Cerebellum (tissue), 4 donors: ENCODE measurements at places on chromosomes 4 and X. TPM values are rescaled to one million over a fixed set of nuclear protein-coding genes. Genes with fewer than 3 reads are reported as not detected.

DNA sequence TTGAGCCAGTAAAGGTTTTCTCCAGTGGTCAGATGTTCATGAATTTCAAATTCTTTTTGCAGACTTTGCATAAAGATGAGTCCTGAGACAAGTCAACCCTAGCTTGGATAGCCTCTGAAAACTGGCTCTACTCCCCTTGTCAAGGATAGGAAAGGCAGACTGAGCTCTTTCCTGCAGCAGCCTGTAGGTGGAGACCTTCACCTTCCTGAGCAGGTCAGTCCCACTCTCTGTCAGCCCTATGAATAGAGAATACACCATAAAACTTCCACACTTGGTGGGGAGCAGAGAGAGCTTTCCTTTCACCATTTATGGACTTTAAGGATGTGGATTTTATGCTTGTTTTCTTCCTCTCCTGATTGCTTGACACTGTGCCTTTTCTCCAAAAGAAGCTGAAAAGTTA, 41.9 kb downstream of the PCDH19 start:
- no peak for DNase-seq

DNA sequence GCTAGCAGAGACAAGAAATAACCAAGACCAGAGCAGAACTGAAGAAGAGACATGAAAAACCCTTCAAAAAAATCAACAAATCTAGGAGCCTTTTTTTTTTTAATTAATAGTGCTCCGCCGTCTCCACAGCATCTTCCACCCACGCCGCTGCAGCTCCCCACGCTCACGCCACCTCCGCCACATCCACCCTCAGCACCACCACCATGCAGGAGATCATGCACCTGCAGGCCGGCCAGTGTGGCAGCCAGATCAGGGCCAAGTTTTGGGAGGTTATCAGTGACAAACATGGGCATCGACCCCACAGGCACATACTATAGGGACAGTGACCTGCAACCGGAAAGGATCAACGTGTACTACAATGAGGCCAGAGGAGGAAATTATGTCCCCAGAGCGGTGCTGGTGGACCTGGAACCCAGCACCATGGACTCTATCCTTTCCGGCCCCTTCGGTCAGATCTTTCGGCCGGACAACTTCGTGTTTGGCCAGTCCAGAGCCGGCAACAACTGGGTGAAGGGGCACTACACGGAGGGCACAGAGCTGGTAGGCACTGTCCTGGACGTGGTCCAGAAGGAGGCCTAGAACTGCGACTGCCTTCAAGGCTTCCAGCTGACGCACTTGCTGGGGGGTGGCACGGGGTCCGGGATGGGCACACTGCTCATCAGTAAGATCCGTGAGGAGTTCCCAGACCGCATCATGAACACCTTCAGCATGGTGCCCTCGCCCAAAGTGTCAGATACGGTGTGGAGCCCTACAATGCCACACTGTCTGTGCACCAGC, 171.2 kb downstream of the THOC2 start:
- no peak for DNase-seq

GRCh38 chr4:105162123-105162796, 15.6 kb downstream of the TET2 start:
- DNase-seq, result no peak

DNA sequence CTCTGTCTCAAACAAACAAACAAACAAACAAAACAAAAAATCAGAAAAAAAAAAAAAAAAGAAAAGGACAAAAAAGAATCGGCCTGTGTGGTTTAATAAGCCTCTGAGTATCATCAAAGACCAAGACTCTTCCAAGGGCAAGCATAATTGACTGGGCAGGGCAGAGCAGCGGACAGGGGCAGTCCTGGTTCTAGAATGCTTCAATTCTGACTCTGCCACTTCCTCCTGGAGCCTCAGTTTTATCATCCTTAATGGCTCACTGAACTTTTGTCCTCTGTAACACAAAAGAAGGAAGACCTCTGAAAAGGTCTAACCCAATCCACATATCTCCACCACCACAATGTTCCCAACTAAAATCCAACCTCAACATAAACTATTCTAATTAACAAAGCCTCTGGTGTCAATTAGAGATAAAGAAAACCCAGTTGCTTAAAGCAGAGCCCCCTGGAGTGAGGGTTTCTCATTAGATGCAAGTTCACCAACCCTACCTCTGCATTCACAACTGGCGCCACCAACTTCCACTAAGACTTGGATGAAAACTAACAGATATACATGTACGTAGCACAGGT, 51.7 kb downstream of the TBC1D9 start:
- DNase-seq, result no peak

GRCh38 chr4:173522951-173523395, 7.1 kb downstream of the HAND2 start:
- no peak for DNase-seq

DNA sequence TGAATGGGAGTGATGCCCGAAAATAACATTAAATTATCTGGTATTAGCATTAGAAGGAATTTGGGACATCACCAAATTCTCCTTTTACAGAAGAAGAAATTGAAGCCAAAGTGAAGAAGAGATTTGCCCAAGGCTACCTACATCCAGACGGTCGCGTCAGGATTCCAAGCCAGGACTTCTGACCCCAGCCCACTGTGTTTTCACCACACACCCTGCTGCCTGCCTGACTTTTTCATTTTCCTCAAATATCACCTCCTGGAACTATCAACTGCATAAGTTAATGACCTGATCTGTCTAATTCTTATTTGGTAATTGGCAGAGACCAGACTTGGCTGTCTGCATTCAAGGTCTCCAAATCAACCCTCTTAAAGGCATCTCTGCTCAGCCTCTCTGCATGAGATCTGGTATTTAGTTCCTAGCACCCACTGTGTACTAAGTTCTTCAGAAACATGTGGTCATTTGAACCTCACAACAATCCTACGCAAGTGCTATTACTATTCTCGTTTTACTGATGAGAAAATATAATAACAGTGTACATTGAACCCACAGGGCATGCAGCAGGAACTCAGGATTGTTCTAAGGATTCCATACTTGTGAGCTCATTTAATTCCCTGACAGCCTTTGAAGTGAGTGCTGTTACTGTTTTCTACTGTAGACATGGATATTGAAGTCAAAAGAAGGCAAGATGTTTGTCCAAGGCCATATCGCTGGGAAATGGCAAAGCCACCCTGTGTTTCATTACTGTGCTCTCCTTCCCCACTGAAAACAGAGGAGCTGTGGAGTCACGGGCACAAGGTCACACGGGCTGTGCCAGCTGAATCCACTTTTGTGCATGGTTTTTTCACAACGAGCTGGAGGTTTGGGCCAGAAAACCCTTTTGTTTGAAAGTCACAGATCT, 195.2 kb upstream of the C1QTNF7 start:
- DNase-seq, result peak; percentile 8

DNA sequence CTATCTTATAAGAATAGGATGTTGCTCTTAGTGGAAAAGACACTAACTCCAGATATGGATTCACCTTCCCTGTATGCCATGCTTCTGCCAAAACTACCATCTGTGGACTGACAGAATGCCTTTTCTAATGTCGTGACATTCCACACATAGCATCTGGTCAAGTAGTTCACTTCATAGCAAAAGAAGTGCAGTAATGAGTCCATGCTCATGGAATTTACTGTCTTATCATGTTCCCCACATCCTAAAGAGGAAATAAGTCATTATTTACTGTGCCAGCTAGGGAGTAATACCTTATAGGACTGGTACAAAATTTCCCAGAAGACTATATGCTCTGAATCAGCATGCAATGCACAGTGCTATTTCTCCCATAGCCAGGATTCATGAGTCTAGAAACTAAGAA, 562.4 kb downstream of the TLL1 start:
- no peak for DNase-seq

DNA sequence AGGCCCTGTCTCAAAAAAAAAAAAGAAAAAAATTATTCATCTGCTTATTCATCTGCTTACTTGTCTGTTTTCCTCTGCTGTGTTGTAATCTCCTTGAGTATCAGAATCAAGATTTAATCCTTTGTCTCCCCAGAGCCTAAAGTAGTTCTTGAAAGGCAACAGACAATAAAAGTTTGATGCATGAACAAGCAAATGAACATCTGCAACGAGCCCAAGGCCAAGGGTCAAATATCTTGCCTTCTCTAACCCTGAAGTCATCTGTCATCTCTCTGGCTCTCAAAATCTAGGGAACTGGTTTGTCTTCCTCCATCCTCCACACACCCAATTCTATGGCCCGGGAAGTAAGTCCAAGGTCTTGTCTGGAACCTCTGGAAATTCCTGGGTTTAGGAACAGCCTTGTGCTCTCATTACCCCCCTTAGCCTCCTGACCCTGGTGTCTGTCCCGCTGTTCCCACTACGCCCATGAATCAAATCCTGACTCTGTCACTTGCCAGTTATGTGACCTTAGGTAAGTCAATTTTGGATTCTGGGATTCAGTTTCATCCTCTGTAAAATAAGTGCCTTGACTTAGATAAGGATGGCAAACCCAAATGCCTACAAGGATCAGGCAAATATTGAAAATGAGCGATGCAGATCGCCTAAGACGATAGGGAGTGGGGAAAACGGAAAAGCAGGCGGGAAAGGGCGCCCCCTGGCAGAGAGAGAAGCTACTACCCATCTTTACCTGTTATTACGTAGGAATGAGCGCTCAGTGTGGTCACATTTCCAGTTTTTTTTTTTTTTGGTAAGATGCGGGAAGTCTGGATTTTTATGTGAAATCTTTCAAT, 102.7 kb upstream of the DHX15 start:
- DNase-seq, result no peak

DNA sequence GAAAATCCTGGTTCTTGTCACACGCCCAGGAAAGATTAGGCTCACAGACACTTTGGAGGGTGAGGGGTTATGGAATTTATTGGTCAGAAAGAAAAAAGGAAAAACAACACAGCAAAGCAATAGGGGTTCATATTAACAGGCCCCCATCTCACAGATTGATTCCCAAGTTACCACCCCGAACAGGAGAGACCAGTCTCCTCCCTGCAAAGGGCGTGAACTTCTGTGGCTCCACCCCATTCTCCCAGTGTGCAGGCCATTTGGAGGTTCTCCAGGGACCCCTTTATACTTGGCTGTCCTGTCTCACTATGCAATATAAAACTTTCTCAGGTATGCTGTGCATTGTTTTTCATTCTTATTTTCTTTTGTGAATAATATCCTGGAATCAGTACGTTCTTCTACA, 7.4 kb downstream of the FGF2 start:
- no peak for DNase-seq

DNA sequence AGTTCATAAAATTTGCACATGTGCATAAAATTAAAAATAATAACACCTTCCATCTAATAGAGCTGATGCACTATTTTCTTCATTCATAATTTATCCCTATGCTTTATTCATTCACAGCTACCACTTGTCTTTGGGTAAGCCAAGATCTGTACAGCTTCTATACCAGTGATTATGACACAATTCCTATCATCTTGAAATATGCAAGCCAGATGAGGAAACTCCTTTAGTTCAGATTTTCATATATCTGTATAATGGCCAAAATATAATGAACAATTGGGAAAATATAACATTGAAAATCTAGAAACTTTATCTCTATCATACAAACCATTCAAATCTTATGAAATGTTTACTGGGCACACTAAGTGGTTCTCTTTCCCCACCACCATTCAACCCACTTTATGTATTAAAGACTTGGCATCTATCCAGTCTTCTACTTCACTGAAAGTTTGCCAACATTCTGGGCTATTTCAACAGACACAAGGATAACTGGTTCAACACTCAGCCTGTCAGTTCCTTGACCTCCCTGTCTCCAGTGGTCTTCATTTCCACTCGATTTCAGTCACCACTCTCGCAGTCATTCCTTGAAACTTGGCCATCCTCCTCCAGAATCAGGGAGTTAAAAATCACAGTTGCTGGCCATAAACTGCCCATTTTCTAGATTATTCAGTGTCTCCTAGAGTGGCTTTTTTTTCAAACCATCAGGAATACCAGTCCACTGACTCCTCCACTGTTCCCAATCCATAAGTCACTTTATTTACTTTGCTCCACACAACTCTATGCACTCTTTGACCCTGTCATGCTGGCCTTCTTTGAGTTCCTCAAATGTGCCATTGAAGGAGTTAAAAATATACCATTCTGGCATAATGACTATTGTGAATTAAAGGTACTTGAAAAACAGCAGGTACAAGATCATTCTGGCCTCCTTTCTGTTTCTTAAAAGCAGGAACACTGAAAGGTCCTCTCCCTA, 85.5 kb downstream of the CAMK2D start:
- no peak for DNase-seq

- DNase-seq, result no peak
Measured at GRCh38 chr4:171928336-171928735, 115.1 kb downstream of the GALNTL6 start.

NAP1L3 gene
- total RNA-seq, result 61.4 TPM

ELF4 gene
- total RNA-seq, result 0.54 TPM

SOX3 gene
- 1.5 TPM for total RNA-seq

PLP1 gene
- 74.2 TPM for total RNA-seq

TMPRSS11F gene
- total RNA-seq, result not detected
